ENCODE measurements at places on chromosomes 16 and 17.

DNA sequence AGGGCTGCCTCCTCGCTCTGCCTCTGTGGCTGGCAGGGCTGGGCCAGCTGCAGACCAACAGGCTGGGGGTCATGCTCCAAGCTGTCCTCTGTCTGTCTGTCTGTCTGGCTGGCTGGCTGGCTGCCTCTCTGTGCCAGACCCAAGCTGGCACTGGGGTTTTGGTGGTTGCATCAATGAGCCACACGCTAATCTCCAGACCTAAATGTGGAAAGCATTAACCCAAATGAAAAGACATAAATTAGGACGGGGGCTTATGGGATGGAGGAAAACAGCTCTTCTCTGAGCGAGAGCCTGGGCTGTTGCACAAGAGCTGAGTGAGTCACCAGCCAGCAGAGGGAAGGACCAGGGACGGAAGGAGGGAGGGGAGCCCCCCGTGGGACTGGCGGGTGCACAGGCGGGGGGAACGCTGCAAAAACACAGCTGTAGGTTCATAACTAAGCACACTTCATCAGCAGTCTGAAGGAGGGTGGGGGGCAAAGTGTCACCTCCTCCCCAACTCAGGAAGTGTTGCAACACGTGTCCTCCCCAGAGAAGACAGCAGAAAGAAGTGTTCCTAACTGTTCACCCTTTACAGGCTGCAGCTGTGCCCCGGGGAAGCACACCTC, 83.4 kb downstream of the GAS7 start:
- no peak for DNase-seq

GRCh38 chr16:1120577-1120941, 24.5 kb upstream of the C1QTNF8 start:
- no peak for DNase-seq

DNA sequence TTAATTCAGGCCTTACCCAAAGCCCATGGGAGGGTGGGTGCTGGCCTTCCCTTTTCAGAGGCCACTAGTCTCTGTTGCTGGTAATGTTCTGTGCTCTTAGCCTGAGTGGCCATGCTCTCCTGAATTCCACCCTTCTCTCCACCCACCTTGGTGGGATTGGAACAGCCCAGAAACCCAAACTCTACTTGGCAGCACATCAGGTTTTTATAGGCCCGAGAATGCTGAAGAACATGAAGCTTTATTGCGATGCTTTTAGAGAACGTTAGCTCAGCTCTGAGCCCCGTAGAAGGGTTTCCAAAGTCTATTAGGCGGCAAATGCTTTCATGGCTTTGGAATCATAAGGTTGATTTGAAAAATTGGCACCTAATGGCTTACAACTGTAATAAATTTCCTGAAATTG, 209.3 kb downstream of the MSI2 start:
- DNase-seq = no peak

DNA sequence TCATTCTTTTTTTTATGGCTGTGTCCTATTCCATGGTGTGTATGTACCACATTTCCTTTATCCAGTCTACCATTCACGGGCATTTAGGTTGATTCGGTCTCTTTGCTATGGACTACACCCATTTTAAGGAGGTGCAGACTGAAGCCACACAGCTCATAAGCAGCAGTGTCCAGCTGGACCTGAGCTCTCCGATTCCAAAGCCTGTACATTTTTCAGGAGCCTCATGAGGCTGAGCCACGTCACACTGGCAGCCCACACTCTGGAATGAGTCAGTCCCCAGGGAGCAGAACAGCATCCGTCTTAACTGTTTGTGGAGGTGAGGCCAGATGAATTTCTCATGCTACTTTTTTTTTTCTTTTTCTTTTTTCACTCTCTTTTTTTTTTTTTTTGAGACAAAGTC, 116.1 kb downstream of the C16orf95 start:
- DNase-seq = no peak

- no peak for DNase-seq
Measured at GRCh38 chr17:41695134-41695661, 6.5 kb downstream of the EIF1 start.

DNA sequence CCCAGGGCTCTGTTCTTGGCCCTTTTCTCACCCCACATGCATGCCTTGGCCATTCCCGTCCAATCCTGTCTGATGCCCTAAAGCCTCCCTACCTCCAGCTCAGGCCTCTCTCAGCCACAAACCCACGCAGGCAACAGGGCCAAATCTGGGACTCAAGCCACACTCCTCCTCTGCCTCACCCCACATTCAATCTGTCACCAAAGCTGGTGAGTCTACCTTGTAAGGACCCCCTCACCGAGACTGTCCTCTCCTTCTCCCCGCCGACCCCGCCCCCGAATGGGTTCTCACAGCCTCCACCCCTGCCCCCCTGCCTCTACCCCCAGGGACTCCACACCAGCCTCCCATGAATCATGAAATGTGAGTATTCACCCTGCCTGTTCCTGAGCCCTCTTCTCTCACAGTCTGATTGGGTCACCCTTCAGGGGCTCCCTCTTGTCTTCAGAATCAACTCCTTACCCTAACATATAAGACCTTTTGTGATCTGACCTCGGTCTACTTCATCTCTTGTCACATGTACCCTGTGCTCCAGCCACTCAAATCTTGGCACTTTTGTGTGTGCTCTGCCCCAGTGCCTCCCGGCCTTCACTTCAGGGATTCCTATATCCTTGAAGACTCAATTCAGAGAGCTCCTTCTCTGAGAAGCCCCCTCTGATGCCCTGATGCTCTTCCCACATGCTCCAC, 10.7 kb downstream of the EPOP start:
- DNase-seq = no peak

DNA sequence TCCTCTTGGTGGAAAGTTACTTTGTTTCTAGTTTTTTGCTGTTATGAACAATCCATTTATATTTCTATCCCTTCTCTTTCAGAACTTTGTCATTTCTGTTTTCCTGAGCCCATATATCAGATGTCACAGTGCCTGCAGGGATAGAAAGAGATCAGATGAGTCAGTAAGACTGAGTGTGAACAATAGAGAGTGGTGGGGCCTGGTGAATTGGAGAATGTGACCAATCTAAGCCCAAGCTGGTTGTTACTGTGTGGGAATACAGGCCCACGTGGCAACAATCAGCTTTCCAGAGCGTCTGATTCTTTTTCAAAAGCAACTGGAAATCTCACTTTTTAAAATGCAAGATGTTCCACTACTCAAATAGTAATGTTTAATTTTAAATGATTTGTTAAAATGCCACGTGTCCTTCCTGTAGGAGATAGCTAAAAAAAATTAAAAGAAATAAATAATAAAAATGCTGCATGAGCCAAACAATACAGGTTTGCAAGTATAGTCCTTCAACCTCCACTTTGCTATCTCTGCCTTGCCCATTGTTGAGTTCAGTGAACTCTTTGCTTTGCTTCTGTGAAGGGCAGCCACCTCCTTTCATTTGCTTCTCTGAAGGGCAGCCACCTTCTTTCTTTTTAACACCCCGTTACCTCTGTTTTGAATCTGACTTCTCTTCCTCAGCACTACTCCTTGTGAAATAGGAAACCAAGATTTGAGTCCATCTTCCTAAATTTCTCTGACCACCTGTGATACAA, 9.6 kb downstream of the DCTN5 start:
- DNase-seq = no peak

- DNase-seq = no peak
Measured at GRCh38 chr16:19881028-19881427, 3.6 kb downstream of the GPRC5B start.

DNA sequence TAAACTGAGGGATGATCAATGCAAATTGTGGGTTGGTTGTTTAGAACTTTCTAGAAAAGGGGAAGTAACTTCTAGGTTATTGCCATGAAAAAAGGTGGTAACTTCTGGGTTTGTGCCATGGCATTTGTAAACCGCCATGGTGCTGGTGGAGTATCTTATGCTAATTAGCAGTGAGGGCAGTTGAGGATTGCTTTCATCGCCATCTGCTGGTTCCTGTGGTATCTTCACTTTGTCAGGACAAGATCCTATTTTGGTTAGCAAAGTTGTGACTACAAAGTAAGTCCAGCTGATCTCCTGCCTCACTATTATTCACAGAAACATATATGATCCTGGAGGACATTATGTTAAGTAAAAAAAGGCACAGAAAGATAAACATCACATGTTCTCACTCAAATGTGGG, 1332.3 kb downstream of the CDH11 start:
- DNase-seq = no peak

- peak; percentile 69 for DNase-seq
Measured at GRCh38 chr17:13024526-13025257, 6.9 kb upstream of the ELAC2 start.

- DNase-seq = no peak
Measured at GRCh38 chr17:39921323-39921722, 2.9 kb upstream of the GSDMB start.

GRCh38 chr16:83404261-83404660, 403.5 kb upstream of the HSBP1 start:
- DNase-seq = no peak

DNA sequence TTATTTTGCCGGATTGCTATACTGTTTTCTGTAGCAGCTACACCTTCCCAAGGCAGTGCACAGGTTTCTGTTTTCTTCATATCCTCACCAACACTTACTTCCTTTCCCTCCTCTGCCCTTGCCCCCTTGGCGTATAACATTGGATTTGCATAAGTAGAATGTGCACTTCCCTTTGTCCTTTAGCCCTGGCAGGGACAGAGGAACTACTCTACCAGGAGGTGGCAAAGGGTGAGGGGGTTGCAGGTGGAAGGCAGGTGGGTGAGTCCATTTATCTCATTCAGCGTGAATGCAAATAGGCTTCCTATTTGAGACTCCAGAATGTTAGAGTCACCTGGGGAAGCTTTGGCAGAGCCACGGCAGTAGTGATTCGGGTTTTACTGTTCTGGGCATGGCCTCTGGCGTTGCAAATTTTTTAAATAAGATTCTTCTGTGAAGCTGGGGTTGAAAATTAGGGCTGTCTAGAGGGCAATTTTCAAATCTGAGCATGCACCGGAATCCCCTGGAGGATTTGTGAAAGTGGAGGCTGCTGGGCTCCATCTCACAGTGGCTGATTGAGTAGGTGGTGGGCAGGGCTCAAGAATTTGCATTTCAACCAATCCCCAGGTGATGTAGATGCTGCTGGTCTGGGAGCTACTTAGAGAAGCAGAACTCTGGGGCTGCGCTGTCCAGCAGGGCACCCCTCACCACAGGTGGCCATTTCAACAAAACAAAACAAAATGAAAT, 84.7 kb downstream of the PLCG2 start:
- DNase-seq = no peak

GRCh38 chr16:11225677-11226549, 30.1 kb downstream of the SOCS1 start:
- DNase-seq = no peak

DNA sequence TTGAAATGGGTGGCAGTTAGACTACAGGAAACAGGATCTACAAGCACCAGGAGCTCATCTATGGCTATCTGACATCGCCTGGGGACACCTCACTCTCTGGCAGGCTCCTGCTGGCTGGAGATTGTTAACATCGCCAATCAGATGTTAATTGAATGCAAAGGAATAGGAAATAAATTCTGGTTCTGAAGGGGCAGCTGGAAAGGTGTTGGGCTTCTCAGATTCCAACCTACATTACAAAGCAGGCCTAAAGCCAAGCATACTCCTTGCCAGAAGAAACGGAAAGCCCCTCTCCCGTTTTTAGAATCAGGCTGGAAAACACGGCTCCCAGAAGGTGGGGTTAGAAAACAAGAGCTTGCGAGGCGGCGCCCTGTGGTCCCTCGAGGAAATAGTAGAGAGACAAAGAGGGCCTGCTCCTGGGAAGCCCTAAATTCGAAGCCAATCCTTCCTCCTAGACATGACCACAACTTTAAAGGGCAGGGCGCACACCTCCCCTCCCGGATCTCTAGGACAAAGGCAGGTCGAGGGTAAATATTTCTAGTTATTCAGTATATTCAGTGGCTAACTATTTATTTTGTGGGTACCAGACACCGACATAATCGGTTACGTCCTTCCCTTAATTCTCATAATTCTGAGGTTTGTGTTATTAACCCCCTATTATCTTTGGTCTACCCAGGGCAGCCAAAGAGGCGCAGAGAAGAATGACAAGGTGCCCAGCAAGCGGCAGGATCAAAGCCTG, 763 bp upstream of the TOM1L1 start:
- DNase-seq = no peak

DNA sequence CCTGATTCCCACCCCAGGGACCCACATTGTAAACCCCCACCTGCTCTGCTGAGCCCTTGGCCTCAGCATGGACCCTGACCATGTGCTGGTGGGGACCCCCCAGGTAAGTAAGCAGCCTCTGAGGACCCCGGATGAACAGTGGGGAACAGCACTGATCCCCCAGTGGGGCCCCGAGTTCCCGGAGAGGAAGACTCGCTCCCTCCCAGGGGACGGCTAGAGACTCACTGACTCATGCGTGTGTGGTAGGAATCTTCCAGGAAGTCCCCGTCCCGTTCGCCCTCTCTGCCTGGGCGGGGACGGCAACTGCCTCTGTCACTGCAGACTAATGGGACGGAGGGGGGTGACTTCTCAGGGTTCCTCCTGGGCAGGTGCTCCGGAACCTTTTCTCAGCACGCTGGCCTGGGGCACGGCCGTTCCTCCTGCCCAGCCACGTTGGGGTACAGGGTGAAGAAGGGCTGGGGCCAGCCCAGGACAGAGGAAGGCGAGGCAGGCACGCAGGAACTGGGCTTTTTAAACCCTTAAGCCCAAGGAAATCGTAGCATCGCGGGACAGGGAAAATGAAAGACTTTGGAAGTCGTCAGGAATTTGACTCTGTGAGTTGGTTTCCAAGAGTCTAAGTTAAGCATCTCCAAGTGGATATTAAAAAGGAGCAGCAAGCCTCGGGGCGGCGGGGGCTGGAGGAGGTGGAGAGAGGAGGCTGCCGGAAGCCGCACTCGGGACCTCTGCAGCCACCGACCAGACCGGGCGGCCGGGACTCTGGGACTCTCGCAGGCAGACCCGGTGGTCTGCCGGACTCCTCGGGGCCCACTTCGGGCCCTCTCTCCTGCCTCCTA, 178.7 kb downstream of the SEC14L1 start:
- no peak for DNase-seq

- DNase-seq = peak; percentile 51
Measured at GRCh38 chr16:14309001-14309886, 238.1 kb downstream of the MRTFB start.

DNA sequence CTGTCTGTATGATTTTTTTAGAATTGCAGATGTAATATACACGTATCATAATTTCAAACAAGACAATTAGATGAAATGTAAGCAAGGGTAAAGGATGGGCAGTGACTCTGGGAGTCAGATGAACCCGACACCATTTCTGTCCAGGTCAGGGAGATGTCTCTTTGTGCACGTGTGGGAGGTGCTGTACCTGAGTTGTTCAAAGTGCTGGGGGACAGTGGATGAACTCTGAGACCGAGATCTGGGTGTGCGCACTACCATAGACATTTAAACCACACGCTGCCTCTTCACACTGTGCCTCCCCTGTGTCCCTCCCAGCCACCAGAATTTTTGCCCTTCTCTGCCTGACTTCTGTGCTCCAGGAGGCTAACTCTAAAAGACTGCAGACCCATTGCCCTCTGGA, 5.9 kb upstream of the RGS9 start:
- no peak for DNase-seq

DNA sequence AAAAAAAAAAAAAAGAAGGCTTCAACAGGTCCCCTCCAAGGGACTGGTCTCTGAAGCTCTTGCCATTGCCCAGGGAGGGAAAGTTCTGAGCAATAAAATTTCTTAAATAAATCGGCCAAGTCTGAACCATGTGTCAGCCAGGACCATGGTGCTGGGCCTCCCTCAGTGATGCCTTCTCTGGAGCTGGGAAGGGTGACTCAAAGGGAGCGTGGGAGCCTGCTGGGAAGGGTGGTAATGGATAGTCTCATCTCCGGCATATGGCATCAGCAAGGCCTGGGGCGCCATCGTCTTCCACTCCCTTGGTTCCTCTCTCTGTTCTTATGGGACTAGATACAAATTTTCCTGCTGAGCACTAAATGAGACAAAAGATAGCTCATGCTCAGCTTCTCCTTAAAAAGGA, 2.3 kb downstream of the VKORC1 start:
- no peak for DNase-seq

All from progenitor cell of endocrine pancreas (in vitro differentiated cells).